Activated CD4-positive, alpha-beta T cell treated with anti-CD3 and anti-CD28 coated beads, Interleukin-2, amount 50 U/mL, for 24 hours (primary cell): ENCODE measurements at places on chromosomes 11 and 22.

- no peak for DNase-seq
Measured at GRCh38 chr22:30934053-30934452, 34.5 kb downstream of the MORC2 start.

DNA sequence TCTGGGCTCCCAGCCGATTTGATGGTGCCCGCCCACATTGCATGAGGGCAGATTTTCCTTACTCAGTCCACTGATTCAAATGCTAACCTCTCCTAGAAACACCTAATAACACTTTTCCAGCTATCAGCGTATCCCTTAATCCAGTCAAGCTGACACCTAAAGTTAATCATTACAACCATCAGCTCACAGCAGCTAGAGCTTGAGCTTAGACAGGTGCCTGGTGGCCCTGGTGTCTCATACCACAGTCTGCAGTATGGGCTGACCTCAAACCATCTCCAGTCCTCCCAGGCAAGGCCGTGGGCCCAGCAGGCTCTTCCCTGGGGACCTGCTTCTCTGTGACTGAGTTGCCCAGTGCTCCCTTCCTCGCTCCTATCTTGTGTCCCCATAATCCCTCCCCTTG, 174.4 kb upstream of the NECTIN1 start:
- no peak for DNase-seq

DNA sequence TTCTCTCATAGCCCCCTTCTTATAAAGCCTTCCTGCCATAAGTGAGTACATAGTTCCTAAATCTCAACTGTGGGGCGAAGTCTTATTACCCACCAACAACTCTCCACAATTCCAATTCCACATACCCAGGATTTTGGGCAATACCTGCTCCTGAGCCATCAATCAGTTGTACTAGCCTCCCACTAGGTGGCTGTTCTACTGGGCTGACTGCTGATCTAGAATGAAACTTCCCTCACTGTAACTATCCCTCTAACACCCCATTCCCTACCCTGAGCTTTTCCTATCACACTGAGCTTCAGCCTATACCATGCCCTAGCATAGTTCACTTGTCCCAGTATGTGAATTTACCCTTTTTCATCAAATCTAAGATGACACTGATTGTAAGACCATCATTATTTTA, 52.5 kb downstream of the RRAS2 start:
- no peak for DNase-seq

DNA sequence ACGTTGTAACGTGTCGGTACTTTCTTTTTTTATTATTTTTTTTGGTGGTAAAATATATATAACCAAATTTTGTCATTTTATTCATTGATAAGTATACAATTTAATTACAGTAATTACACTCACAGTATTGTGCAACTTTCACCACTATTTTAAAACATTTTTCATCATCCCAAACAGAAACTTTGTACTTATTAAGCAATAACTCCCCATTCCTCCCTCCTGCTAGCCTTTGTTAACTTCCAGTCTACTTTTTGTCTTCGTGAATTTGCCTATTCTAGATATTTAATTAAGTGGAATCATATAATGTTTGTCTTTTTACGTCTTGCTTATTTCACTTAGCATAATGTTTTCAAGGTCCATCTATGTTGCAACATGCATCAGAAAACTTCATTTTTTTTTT, 58.5 kb downstream of the STIM1 start:
- DNase-seq: no peak

DNA sequence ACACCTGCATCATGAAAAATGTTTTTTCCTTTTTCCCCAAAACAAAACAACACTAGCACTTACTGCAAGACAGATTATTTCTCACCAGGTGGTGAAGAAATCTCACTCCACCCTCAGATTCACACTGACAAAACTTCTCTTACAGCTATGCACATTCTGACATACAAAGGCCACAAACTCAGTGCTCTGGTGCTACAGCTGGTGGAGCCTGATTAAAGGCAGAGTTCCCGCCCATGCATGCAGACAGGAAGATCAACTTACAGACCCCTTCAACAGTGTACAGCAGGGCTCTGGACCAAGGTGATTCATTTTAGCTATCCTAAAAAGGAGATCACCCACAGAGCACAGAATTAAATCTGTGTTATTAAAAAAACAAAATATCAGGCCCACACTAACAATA, 112.6 kb downstream of the CADM1 start:
- no peak for DNase-seq

GRCh38 chr11:130725421-130726233, 190.7 kb downstream of the SNX19 start:
- DNase-seq: no peak

DNA sequence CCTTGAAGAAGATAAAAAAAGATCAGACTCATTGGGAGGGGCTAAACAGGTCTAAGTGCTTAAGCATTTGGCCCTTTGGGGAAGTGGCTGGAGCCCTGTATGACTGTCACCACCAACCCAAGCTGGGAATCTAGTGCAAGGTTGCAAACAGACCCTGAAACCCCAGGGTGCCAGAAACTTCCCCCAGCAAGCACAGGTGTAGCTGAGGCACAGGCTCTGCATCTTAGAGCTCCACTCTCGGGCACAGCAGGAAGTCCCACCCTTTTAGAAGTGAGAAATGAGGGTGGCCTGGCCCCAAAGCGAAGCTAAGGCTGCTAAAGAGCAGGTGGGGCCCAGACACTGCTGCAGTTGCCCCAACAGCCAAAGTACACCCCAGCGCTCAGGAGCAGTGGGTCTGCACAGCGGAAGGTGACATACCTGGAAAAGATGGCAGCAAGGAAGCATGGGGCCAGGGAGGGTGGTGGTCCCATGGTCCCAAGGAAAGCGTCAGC, 5.8 kb upstream of the KDM2A start:
- DNase-seq: no peak

GRCh38 chr22:42985531-42985905, 29.4 kb downstream of the PACSIN2 start:
- no peak for DNase-seq

DNA sequence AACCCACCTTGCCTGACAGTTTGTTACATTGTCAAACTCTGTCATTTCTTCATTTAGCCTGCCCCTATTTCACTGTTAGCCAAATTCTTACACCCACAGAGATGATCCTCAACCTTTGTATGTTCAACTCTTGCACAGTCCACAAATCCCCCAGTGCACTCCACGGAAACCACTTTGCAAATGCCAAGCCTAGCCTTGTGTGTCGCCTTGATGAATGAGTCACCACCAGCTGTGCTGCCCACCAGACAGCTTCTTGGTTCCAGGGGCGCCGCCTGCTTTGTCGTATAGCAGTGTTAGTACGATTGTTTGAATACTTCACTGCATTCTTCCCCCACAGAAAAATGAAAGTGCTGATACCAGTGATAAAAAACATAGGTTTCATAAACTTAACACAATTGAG, 686.3 kb downstream of the NTM start:
- no peak for DNase-seq

GRCh38 chr11:43511959-43512358, 153.2 kb downstream of the TTC17 start:
- DNase-seq: no peak

- no peak for DNase-seq
Measured at GRCh38 chr11:93741882-93742226, 382 bp downstream of the C11orf54 start.

DNA sequence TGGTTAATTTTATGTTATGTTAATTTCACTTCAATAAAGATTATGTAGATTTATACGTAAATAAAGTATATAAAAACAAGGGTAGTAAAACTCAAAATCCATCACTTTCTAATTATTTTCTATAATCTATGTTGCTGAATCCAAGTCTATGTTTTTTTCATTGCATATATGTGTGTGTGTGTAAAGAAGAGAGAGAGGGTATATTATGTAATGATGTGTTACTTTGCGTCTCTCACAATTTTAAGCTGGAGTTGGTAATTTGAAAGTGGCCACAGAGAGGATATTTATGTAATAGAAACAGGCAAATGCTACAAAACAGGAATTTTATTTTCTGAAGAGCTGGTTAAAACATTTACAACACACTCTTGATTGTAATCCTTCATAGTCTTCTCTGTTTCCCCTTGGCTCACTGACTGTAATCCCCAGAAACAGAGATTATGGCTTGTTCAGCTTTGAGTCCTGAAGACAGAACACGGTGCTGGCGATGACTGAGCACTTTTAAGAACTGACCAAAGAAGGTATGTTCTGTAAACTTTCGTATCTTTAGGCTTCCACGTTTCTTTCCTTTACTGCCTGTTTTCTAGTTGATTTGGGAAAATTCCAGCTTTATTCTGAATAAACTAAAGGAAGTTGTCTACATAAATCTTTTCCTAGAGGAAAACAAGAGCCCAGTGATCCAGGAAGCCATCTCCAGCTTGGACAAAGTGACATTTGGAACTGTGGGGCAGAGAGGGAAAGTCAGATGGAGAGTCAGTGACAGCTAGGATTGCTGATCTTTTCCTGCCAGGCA, 43.6 kb downstream of the OR2AG2 start:
- DNase-seq: no peak

DNA sequence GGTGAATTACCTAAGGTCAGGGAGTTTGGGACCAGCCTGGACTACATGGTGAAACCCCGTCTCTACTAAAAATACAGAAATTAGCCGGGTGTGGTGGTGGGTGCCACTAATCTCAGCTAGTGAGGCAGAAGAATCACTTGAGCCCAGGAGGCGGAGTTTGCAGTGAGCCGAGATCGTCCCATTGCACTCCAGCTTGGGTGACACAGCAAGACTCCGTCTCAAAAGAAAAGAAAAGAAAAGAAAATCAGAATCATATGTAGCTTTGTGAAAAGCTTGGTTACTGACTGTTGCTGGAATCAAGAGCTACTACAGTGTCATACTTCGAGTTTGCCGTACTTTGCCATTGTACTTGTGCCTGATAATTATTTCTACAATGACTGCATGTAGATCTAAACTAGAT, 4.2 kb upstream of the TMEM135 start:
- no peak for DNase-seq

GRCh38 chr22:36612458-36612857, 83.5 kb upstream of the EIF3D start:
- DNase-seq: no peak

DNA sequence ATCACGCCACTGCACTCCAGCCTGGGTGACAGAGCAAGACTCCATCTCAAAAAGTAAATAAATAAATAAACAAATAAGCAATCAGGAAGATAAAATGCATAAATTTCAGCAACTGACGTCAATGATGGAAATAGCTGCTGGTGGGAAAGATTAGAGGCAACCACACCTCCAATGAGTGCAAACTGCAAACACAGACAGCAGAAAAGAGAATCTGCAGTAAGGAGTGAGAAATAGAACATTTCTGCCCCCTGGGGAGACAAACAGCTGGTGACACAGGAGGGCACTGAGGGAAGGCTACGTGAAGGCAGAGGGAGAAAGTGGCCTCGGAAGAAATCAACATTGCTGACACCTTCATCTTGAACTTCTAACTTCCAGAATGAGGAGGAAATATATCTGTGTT, 6.5 kb downstream of the PI4KA start:
- no peak for DNase-seq

DNA sequence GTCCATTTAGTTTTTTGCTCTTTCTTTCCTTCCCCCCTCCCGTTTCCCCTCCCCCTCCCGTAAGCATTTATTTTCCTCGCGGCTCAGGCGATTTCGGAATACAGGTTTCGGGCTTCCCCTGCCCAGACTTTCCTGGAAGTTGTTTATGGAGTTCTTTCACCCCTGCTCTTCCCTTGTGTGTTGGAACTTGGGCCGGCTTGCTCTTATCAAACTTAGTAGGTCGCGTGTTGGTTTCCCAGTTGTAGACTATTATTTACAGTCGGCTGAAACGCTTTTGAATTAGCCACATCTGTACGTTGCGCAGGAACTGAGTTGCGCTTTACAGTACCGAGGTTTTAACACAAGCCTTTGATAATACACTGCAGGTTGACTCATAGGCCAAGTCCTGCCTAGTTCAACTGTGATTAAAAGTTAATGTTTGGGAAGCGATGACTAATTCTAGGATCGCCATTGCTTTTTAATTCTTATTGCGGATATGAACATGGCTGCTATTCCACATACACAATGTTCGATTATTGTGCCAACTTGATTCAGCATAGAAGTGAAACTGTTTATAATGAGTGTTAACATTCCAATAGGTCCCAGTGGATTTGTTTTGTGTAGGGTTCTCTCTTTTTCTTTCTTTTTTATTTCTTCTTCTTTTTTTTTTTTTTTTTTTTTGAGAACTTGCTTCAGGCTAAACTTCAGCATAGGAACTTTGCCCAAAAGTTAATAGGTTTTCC, 1.7 kb downstream of the YAP1 start:
- no peak for DNase-seq

DNA sequence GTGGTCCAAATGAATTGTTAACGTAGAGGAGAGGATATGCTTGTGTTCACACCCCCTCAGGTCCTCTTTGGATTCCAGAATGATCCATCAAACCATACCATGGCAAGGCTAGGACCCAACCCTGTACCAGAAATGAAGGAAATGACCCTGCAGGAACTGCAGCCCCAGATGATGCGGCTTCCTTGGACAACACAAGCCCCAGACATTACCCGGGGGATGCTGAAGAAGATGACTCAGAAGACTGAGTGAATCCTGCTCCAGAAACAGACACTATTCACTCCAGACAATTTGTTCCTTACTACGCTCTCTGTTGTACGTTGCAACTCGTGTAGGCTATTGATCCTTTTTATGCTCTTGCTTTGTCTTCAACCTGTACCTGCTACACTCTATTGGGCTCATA, 15.2 kb upstream of the MTMR2 start:
- no peak for DNase-seq

- DNase-seq: no peak
Measured at GRCh38 chr11:43998308-43998707, 49.5 kb upstream of the ACCSL start.

- no peak for DNase-seq
Measured at GRCh38 chr11:15194671-15195415, 80.1 kb downstream of the INSC start.

- DNase-seq: no peak
Measured at GRCh38 chr11:2821891-2822290, 63.7 kb downstream of the CDKN1C start.

GRCh38 chr22:40121461-40121860, 56.3 kb upstream of the TNRC6B start:
- no peak for DNase-seq

DNA sequence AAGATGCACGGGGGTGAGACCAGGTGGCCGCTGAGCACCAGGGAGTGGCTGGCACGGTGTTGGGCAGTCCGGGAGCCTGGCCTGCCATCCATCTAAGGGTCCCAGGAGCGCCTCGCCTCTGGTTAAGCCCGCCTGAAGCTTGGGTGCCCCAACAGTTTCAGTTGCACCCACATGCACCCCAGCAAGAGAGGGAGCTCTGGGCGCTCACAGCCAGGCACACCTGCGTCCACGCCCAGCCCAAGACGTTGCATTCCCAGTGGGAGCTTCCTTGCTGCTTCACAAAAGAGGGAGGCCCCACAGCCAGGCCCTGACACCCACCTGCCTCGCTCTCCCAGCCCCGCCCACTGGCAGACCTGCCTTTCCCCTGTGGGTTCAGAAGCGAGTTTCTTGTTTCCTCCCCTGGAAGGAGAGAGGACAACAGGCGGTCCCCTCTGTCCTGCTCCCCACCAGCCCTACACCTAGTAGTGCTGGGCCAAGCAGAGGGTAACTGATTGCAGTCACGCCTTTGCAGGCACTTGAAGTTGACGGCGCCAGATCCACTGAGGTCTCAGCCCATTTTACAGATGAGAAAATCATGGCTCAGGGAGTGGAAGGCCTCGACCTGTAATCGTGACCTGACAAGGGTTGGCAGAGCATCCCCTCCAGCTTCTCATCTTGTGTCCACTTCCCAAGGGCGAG, 35.4 kb downstream of the OSBPL5 start:
- no peak for DNase-seq

- DNase-seq: no peak
Measured at GRCh38 chr11:117980280-117980679, 5.9 kb upstream of the IL10RA start.

GRCh38 chr11:64265176-64266160, 14.1 kb downstream of the PLCB3 start:
- DNase-seq: no peak
